Motor neuron (in vitro differentiated cells): ENCODE measurements at places on chromosomes 12 and 14. TPM values are rescaled to one million over a fixed set of nuclear protein-coding genes. Genes with fewer than 3 reads are reported as not detected.

DNA sequence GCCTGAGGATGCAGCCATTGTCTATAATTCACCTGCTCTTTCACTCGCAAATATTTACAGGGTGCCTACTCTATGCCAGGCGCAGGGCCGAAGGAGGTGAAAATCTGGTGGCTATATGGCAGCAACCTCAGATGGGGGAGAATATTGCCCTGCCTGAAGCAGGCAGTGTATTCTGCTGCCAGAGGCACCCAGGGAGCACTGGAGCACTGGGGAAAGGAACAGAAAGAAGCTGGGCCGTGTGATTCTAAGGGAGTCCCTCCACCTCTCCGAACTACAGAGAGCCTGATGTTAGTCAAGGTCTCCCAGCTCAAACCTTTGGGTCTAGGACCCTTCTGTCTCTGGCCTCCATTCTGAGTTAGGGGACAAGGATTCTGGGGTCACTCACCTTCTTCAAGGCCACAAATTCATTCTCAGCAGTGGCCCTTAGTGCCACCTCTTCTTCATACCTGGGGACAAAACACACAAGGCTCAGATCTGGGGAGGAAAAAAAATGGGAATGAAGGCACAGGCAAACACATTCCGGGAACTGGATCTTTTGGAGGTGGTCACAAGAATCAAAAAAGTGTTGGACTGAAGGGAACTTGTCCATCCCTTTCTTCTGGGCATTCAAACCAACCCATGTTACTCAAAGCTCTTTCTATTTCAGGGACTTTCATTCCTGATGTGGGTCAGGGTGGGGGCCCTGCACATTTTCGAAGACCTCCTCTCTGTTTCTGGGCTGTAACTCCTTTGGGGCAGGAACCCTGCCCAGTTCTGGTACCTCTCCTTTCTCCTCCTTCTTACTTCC lies 19.3 kb upstream of the KRT86 start:
- ATAC-seq, result no peak

- peak; percentile 52 for ATAC-seq
These were observed 23.8 kb upstream of the PHC1 start for GRCh38 chr12:8890313-8891085.

DNA sequence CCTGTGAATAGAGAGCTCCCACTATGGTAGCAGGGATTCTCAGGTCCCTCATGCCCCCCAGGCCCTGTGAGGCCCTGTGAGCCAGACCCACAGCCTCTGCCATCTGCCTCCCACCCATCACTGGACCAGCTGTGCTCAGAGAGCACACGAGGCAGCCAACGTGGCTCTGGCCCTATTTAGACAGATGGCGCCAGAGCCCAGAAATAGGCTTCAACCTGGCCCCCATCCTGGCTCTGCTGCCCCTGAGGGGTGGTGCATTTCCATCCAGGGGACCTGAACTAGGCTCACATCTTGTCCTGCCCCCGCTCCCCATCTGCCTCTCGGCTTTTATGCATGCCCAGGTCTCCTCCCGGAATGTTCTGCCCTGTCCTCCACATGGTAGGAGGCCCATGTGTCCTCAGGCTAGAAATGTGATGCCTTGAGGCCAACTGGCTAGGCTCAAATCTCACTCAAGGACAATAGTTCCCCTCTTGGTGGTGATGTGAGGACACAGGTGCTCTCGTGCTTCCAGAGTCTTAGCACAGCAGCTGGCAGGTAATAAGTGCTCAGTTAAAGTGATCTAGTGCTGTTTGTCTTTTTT lies 18.9 kb downstream of the TMEM63C start:
- ATAC-seq, result no peak

GRCh38 chr12:70122804-70123203 lies 120.4 kb upstream of the CNOT2 start:
- ATAC-seq, result no peak

DNA sequence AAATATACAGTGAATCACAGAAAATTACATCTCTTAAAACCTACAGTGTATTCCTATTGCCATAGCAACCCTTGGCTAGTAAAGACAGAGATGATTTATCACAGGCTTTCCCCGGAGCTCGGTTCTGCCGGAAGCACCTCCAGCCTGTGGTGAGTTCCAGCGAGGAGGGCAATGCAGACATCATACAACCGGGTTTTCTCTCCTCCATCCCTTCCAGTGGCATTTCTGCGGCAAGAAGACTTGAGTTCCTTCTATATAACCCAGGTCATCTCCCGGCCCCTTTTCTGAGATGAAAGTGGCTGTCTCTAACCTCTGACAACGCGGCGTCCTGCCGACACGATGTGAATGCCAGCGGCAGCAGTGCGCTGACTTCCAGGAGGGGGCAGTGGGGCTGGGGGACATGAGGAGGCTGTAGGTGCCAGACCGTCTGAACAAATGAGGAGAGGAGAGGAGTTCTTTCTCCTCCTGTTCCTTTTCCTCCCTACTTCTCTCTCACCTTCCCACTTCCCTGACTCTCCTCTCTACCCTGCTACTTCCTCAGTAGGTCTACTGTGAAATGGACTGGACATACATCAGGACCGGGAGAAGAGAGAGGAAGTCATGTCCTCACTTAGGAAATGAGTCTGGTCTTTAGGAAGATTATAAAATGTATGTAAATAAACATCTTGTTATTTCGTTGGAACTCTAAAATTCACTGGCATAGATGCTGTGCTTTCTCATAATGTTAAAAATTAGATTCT lies 68.6 kb upstream of the MAX start:
- ATAC-seq, result peak; percentile 77

DNA sequence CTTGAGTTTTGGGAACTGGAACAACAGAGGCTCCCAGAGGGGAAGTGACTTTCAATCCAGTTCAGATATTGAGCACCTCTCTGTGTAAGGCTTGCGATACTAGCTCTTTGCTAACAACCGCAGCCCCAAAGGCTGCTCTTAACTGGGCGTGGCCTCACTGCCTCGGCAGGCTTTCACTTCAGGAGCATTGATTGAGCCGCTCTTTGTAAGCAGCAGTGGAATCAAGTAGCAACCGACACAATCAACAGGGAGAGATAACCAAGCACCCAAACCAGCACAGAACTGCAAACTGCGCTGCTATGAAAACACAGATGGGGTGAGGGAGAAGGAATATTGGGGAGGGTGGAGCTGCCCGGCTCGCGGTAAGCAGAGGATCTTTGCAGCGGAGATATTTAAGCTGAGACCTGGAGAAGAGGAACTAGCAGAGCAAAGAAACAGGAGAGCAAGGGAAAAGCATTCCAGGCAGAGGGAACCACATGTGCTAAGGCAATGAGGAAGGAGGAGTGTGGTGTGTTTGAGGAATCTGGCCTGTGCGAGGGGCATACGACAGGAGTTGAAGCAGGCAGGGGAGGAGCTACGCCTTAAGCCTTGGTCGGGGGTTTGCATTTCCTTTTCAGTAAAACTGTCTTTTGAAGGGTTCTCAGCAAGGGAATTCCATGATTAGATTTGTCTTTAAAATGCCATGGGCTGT lies 17.3 kb upstream of the YY1 start:
- ATAC-seq, result peak; percentile 83

Gene P2RX7
- total RNA-seq, result 0.17 and 0.19 TPM in 2 replicates

Gene SOX5
- 7.3 and 11.0 TPM in 2 replicates for total RNA-seq

Gene KLHL28
- 14.6 and 15.1 TPM in 2 replicates for total RNA-seq

Gene DTX3
- 59.2 and 63.1 TPM in 2 replicates for total RNA-seq

Gene GPX2
- 0.92 TPM in 1 of 2 replicates, not detected in the other for total RNA-seq
